ENCODE measurements at places on chromosomes 11 and 22.

GRCh38 chr11:68146010-68146540 is 24.9 kb upstream of the CHKA start:
- DNase-seq: no peak

GRCh38 chr22:30423301-30423958 is 2.1 kb upstream of the MTFP1 start:
- DNase-seq: peak; percentile 80

DNA sequence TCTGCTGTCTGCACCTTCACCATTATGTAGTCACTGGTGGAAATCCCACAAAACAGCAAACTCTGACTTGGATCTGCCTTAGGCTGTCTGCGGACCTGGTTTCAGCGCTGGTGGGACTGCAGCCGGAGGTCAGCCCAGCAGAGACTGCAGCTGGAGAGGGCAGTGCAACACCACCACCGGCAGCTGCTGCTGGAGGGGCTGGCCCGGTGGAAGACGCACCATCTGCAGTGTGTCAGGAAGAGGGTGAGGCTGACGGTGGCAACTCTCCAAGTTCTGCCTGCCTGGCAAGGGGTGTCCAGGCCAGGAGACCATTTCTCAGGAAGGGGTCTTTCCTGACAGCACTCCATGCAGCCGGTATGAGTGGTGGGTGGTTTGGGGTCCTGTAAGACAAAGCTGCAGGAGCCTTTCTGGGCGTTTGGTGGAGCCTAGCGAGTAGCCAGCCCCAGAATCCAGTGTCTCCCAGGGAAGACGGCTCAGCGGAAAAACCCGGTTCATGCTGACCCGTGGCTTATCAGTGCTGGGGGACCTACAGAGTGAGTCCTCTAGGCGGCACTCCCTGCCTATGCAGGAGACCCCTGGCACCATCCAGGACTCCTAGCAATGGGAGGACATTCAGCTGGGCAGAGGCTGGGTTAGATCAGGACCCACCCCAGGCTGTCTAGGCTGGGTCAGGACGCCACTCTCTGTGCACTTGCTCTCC is 50.8 kb downstream of the PISD start:
- no peak for DNase-seq

DNA sequence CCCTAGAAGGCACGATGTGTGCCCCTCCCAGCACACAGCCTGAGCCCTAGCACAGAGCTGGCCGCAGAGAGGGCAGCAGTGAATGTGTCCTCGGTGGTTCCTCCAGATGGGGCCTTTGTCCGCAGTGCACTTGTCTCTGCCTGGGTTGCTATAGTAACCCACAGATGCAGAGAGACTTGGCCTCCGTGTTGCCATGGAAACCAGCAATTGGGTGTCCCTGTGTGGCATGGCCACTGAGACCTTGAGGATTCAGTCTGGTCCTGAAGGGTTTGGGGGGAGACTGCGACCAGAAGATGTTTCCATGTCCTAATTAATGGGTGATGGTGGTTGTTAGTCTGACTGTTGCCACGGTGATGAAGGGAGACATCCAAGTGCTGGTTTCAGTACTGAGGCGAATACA is 42.6 kb upstream of the TUB start:
- DNase-seq: peak; percentile 41

GRCh38 chr11:10305964-10306918 is 1.4 kb downstream of the ADM start:
- DNase-seq: no peak

- DNase-seq: no peak
Measured at GRCh38 chr22:35526333-35526979, 14.2 kb upstream of the RASD2 start.

DNA sequence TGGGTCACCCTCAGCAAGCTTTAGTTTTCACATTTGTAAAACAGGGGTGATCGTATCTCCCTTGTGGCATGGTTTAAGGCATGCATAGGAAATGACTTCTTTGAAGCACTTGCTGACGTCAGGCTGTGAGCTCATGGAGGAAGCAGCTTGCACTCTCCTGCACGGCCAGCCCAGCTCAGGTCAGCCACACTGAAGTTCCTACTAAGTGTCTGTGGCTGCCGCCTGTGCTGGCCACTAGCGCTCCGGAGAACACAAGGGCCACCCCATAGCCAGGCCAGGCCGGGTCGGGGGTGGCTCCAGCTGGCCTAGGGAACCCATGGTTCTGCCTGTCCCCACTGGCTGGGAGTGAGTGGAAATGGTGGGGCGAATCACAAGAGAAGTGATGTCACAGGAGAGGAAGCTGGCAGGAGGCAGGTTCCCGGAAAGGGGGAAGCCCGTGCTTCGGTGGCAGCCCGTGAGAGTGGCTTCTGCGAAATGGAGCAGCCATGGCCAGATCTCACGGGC is 28.2 kb downstream of the KCTD17 start:
- DNase-seq: no peak

DNA sequence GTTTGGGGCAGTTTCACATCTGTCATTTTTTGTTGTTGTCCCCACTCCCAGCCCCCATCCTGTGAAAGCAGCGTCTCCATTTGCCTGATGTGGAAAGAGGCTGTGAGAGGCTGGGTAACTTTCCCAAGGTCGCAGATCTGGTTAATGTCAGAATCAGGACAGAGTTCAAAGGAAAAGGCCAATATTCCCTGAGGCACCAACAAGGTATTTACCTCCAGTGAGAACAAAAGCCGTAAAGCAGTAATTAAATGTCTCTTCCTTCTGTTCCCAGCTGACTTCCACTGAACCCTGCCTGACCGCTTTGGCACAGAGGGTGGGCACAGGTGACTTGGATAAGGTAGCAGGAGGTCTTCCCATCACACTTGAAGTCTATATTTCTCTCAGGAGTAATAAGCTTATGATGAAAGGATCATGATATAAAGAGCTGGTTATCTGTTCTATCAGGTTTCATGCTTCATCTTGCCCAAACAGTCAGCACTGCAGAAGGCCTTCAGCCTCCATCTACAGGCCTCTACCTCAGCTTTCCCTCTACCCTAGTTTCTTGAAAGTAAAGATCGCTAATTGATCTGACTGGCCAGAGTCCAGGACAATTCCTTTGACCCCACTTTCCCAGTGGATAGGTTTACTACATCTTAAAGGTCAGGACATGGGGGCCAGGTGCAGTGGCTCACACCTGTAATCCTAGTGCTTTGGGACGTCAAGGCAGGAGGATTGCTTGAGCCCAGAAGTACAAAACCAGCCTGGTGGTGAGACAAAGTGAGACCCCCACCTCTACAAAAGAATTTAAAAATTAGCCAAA is 9.4 kb downstream of the C11orf91 start:
- peak; percentile 45 for DNase-seq

DNA sequence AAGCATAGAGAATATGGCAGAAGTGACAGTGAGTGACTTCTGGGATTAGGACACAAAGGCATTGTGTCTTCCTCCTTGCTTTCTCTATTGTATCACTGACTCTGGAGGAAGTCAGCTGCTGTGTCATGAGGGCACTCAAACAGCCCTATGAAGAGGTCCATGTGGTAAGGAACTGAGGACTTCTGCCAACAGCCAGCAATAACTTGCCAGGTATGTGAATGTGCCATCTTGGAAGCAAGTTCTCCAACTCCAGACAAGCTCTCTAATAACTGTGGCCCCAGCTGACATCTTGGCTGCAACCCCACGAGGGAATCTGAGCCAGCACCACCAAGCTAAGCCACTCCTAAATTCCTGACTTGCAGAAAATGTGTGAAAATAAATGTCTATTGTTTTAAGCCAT is 83.6 kb upstream of the ZBED5 start:
- DNase-seq: no peak

DNA sequence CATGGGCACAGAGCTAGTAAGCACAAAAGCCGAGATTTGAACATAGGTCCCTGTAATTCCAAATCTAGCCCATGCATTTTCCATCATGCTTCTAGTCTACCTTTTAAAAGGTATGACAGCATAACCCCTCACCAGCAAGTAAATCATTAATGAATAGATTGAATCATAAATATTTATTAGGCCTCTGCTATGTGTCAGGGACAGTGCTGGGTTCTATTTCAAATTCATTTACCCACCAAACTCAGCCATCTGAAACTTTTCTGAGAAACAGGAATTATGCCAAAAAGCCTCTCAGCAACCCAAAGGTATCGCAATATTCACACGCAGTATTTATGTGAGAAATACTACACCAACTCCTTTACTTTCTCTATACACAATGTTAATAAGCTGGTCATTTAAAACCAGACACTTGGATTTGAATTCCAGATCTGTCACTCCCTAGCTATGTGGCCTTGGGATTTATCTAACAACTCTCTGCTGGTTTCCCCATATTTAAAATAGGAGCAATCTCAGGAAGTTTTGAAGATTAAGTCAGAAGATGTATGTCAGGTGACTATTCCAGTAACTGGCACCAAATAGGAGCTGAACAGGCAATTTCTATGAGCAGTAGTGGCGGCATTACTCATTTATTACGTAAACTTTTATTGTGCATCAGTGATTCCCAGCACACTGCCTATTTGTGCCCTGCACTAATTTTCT is 191.4 kb downstream of the TENM4 start:
- DNase-seq: no peak

GRCh38 chr11:75233754-75234172 is 6.8 kb upstream of the TPBGL start:
- no peak for DNase-seq

GRCh38 chr11:128116447-128116846 is 470.9 kb downstream of the ETS1 start:
- no peak for DNase-seq

DNA sequence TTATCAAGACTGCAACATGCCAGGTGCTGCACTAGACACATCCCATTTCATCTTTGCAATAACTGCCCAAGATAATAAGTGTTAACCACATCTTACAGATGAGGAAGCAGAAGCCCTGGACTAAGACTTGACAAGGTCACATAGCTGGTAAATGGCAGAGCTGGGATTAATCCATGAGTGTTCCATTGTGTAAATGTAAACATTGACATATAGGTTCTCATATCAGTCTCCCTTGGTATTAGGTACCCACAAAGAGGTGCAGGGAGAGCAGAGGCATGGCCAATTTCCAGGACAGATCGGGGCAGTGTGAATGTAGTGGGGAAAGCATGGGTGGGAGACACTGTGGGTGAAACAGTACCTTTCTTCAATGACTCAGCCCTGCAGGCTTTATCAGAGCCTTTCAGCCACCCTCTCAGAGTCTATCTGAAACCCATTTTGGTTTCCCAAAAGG is 17.9 kb downstream of the MICAL2 start:
- DNase-seq: no peak

DNA sequence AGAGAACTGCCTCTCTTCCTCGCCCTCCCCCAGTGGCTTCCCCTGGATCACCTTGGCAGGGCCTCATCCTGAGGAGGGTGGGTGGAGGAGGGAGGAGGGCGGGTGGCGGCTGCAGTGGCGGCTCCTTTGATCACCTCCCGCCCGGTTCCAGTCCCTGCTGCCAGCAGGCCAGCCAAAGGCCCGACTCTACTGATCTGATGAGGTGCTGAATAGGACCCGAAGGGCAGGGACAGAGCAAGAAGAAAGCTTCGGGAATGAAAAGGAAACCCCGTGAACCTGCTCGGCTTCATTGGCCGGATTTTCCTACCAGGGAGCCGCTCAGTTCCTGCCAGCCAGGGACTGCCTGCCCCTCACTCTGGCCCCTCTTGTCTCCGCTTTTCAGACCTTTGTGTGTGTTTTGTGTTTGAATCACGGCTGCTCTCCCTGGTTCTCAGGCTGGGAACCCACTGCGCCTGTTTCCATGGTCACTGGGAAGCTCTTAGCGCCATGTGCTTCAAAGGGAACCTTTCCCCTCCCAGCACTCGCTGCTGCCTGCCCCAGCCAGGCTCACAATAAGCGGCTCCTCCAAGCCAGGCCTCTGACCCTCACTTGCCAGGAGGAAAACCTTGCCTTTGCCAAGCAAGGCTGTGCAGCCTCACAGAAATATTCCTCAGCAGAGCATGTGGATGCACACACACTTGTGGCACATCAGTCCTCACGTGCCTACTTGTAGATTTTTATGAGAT is 56.8 kb downstream of the C22orf31 start:
- DNase-seq: peak; percentile 35

- no peak for DNase-seq
Measured at GRCh38 chr11:17102462-17102861, 25.0 kb upstream of the RPS13 start.

- no peak for DNase-seq
Measured at GRCh38 chr22:42176255-42176915, 45.8 kb upstream of the CYP2D6 start.

- no peak for DNase-seq
Measured at GRCh38 chr22:33653532-33654063, 266.7 kb downstream of the LARGE1 start.

- no peak for DNase-seq
Measured at GRCh38 chr22:49425356-49425755, 402.3 kb downstream of the BRD1 start.

- no peak for DNase-seq
Measured at GRCh38 chr11:77886401-77886800, 65.5 kb downstream of the AAMDC start.

GRCh38 chr22:17982572-17983141 is 41.7 kb downstream of the MICAL3 start:
- no peak for DNase-seq

DNA sequence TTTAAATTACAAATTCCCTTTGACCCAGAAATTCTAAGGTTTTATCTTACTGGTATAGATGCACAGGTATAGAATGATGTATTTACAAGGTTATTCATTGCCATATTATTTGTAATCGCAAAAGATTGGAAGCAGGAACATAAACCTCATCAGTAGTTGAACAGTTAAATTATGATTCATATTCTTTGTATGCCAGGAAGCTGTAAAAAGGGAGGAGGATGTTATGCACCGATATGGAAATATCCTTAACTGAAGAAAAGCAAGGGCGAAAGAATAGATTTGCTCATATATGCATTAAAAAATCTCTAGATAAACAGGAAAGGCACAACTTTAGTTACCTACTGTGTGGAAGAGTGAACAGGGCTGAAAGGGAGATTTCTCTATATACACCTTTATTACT is 36.7 kb downstream of the PPFIA1 start:
- DNase-seq: no peak

GRCh38 chr11:100942016-100942415 is 187.6 kb downstream of the PGR start:
- DNase-seq: no peak

GRCh38 chr22:28462041-28462440 is 217.6 kb downstream of the TTC28 start:
- no peak for DNase-seq

DNA sequence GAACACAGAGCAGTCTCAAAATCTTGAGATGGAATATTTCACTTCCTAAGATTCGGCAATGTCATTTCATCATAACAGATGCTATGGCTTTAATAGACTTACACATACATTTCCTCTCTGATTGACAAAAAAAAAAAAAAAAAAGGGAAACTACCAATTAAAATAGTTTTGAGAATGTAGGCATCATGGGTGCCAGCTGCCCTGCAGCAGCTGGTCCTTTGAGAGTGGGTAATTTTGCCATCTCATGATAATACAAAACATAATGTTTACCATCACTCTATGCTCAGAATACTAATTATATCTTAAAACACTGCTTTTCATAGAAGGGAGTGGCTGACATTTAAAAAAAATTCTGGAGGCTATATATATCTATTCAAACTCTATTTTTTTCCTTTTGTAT is 775.6 kb upstream of the CCDC90B start:
- no peak for DNase-seq

- DNase-seq: no peak
Measured at GRCh38 chr11:64096835-64097234, 61.1 kb downstream of the FLRT1 start.
